ENCODE measurements at places on chromosomes 13 and 19.

DNA sequence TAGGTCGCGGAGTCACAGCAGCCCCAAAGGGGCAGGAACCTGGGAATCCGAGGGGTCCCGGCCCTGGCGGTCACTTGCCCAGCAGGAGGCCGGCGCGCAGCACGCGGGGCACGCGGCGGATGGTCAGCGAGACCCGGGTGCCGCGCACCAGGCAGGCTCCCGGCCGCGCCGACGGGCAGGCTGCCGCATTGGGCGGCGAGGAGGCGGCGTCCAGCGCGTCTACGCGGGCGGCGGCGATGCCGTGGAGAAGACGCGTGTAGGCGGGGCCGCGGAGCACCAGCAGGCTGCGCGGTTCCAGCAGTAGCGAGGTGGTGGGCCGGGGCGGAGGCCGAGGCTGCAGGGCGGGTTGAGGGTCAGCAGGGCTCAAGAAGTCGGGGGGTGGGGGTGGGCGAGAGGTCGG is 607 bp upstream of the SYNE4 start:
- peak; percentile 21 for DNase-seq

- no peak for DNase-seq
Observed at GRCh38 chr13:86445206-86445605, 646.0 kb upstream of the SLITRK6 start.

DNA sequence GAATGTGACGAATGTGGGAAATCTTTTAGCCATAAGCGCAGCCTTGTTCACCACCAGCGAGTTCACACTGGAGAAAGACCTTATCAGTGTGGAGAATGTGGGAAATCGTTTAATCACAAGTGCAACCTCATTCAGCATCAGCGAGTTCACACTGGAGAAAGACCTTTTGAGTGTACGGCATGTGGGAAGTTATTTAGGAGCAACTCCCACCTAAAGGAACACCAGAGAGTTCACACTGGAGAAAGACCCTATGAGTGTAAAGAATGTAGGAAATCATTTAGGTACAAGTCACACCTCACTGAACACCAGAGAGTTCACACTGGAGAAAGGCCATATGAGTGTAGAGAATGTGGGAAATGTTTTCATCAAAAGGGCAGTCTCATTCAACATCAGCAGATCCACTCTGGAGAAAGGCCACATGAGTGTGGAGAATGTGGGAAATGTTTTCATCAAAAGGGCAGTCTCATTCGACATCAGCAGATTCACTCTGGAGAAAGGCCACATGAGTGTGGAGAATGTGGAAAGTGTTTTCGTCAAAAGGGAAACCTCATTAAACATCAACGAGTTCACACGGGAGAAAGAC is 7.6 kb downstream of the ZNF776 start:
- no peak for DNase-seq

- DNase-seq, result no peak
Observed at GRCh38 chr19:5202553-5202952, 138.1 kb downstream of the PTPRS start.

- DNase-seq, result no peak
Observed at GRCh38 chr19:51387924-51388389, at the start of gene LIM2. Gene LIM2 (minus strand): TSS chr19:51387974. CDS start chr19:51387443, 531 bp downstream.

GRCh38 chr19:41298348-41298964 is 11.5 kb upstream of the CCDC97 start:
- DNase-seq, result no peak
